ENCODE measurements at places on chromosomes 16 and 17.

DNA sequence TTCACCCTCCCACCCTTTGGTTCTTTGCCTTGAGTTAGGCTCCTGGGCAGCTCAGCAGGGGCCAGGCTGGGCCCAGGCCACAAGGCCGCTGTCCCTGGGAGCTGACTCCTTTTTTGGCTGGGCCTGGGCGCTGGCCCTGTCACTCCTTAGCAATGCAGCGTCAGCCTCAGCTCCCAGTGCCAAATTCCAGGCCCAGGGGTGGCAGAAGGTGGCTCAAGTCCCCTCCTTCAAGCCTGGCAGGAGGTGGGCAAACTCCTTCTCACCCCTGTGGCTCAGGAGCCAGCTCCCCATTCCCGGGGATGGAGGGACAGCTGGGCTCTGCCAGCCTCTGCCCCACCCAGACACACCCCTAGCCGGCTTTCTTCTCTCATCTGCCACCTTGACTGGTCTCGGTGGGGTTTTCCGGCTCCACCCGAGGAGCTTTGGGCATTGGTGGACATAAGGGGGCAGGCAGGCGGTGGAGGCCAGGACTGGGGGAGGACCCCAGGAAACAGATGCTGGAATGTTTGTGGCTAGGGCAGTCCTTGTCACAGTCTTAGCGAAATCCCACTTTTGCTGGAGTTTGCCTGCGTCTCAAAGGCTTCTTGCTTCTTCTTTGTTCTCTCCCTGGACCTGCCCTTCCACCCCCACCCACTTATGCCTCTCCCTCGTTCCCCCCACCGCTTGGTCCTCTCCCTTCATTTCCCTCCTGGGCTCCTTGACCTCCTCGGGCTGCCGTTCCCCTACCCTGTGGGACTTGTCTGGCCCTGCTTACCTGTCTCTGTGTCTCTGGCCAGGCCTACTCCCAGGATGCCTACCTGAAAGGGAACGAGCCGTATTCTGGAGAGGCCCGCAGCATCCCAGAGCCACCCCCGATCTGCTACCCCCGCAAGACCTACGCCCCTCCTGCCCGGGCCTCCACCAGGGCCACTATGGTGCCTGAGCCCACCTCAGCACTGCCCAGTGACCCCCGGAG is 37.4 kb downstream of the ARHGAP23 start:
- no peak for DNase-seq

DNA sequence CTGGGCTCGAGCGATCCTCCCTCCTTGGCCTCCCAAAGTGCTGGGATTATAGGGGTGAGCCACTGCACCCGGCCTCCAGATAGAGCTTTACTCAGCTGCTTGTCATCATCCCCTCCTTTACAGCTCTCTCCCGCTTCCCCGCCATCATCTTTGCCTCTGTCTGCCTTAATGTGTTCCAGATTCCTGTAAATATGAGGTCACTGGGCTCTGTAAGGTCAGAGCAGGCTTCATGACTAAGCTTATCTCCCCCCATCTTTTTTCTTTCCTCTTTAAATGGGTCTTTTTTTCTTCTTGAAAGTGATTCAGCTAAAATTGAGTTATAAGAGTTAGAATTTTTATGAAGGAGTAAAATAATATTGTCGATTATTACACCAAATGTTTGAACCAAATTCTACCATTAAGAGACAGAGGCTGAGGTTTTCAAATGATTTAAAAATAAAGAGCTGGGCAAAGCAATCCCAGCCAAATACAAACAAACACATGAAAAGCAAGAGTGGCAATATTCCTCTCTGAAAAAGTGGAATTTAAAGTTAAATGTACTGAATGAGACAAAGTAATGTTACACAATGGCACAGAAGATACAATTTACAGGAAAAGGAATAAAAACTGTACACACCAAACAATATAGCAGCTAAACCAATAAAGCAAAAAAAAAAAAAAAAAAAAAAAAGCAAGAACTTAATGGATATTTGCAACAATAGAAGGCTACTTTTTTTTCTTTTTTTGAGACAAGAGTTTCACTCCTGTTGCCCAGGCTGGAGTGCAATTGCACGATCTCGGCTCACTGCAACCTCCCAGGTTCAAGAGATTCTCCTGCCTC is 62.1 kb downstream of the CRISPLD2 start:
- DNase-seq: no peak

DNA sequence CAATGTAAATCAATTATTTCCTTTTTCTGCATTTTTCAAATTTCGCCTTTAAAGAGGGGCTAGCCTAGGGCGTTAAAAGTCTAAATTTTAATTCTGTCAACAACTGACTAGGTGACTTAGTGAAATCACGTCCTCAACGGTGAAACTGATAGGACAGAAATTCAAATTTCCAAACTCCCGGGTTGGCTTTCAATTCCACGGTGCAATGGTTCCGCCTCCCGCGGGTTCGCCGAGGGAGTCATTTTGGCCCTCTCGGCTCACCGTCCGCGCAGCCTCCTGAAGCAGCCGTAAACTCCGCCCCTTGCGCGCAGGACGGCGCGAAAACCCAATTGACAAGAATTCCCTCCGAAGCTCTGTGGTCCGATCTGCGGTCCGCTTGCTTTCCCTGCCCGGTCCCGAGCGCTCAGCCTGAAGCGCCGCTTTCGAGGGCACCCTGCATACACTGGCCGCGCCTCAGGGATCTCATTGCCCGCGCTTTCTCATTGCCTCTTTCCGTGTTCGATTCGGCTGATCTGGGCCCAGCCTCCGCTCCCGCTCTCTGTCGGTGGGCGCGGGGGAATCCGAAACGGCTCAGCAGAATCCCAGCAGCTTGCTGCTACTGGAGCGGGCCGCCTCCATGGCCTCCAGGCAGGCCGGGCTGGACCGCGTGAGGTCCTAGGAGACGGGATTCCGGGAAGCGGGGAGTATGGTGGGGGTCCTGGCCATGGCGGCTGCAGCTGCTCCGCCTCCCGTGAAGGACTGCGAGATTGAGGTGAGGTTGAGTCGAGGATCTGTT is at the start of gene ATAD5:
Gene ATAD5, plus strand, starts transcription at position 304 of the 775 bp plus-strand sequence. Its CDS starts 382 bp downstream, at position 686.
- peak; percentile 82 for DNase-seq

- DNase-seq: no peak
Measured at GRCh38 chr17:62708587-62708986, 81.1 kb downstream of the MRC2 start.

- no peak for DNase-seq
Measured at GRCh38 chr17:1834380-1835149, 4.8 kb downstream of the RPA1 start.

GRCh38 chr17:61118871-61119270 is 280.8 kb upstream of the TBX2 start:
- no peak for DNase-seq

DNA sequence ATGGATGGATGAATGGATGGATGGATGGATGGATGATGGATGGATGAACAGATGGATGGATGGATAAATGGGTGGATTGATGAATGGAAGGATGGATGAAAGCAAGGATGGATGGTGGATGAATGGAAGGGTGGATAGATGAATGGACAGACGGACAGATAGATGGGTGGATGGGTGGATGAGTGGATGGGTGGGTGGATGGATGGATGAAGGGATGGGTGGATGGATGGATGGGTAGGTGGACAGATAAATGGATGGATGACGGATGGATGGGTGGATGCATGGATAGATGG is 14.9 kb downstream of the SRL start:
- no peak for DNase-seq

DNA sequence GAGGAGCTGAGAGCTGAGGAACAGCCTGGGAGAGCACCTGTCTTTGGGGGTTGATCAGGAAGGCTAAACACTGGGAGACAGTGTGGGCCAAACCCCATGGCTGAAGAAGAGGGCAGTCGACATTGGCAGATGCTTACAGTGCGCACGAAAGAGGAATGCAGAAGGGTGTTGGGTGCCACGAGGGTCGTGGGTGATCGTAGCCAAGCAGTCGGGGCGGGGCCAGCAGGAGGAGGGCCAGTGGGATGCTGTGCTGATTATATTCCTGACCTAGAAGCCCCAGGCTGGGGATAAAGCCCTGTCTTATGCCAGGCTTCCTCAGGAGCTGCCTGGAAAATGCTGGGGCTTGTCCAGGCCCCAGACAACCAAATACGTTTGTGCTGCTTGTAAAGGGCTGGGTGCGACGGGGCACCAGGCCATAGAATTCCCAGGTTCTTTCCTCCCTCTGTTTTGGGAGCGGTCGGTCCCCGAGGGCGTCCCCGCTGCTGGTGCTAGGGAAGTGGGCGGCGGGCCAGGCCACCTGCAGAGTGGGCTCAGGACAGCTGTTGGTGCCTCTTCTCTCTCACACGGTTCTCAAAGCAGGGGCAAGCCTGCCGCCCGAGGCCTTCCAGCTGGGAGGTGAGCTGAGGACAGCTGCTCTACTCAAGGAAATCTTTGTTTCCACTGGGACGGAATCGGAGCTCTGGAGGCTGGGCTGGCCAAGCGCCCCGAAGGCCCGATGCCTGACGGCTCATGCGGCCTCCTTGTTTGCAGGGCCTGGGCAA is 10.0 kb downstream of the C1QTNF1 start:
- peak; percentile 44 for DNase-seq

GRCh38 chr16:57609541-57610401 is 18.7 kb upstream of the ADGRG1 start:
- DNase-seq: peak; percentile 53

GRCh38 chr16:12146966-12147365 is 170.4 kb downstream of the SNX29 start:
- no peak for DNase-seq

GRCh38 chr17:40696651-40697072 is 6.9 kb downstream of the KRT24 start:
- no peak for DNase-seq

DNA sequence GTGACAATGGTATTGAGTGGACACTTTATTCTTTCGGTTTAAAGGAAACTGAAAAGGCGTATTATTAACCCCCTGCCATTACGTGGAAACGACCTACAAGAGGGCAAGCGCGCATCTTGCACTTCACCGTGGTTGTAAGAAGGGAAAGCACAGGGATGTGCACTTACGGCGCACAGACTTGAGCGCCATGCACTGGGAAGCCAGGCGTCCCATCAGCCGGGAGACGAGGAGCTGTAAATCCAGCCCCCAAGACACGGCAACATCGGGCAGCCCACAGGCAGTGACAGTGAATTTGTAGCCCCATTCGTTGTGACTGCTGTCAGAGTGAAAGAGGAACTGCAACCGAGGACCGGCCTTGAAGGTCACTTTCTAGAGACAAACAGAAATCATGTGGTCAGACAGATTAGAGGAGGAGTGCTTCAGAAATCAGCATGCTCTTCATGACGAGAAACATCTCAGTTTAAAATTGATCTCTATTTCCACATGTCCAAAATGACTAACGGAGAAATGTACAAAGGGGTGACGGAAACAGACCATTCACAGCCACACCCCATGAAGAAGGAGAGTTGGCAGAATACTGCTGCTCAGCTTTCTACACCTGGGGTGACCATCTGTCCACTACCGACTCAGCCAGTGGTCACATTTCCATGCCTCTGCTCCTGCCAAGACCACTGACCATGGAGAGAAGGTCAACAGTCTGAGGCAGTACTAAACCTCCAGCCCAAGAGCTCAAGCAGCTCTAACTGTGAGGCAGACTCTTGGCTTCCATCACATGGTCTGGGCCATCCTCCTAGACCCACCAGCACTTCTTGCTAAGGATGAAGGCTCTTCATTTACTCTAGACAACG is 68.6 kb downstream of the ZZEF1 start:
- no peak for DNase-seq

DNA sequence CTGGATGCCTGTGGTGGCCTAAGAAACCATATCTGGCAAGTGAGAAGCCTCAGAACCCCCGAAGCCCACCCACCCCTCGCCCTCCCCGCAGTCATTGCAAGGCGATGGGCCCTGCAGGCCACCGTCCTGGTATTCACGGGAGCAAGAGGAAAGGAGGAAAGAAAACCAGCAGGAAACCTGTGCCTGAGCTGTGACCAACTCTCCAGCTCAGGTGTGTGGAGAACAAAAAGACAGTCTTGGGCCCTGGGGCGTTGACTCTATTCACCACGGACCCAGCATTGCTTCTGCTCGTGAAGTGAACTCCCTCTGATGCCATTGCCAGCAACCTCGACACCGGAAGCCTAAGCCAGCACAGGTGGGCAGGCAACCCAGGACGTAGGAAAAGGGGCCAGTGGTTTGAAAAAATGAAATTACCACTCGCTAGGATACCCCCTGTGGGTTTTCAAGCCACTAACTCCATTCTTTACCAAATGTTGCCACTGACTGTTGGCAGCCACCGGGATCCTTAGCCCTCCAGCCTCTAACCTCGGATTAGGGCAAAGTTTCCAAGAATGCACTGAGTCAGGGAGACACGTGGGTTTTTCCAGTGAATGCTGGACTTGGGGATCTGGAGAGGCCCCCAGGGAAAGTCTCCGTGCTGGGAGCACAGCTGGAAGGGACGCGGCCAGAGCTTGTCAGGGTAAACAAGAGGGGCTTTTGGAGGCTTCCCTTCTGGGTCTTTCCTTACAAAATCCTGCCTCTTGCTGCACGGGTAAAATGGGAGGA is 25.1 kb downstream of the FA2H start:
- DNase-seq: no peak

DNA sequence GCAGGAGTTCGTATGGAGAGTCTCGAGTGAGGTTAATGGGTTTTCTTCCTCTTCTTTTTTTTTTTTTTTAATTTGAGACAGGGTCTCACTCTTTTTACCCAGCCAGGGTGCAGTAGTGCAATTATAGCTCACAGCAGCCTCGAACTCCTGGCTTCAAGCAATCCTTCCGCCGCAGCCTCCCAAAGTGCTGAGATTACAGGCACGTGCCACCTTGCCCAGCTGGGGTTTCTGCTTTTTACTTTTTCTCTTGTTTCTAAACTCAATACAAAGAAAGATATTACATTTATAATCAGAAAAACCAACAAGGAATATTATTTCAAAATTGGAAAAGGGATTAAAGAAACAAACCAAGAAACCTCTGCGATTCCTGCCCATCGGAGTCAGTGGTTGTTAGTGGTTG is 175.9 kb downstream of the SEC14L1 start:
- DNase-seq: no peak
